Activated T-helper 2 cell treated with anti-CD3 and anti-CD28 coated beads, Interferon-gamma antibody, Interleukin-2, Interleukin-4, amounts not matched to agents 10 μg/mL and 5 μg/mL and 100 μg/mL, durations not matched to agents 14 hours and 24 hours and 36 hours (primary cell): ENCODE measurements at places on chromosomes 6 and 20.

- H3K27ac ChIP-seq = peak overlapping the region; percentile 87
- H3K4me1 ChIP-seq = peaks cover 21% of the 10 kb centered on the region
- peaks cover 39% of the 10 kb centered on the region for H3K36me3 ChIP-seq
- H3K4me3 ChIP-seq = peak overlapping the region; percentile 89
- no peak for DNase-seq
Observed at GRCh38 chr20:62804021-62804626, 511 bp upstream of the OGFR start.

GRCh38 chr6:154071711-154072110 is 32.7 kb downstream of the OPRM1 start:
- H3K27me3 ChIP-seq = no peaks in the 10 kb centered on the region
- no peak overlapping the region for H3K27ac ChIP-seq
- no peak overlapping the region for H3K4me3 ChIP-seq
- no peaks in the 10 kb centered on the region for H3K4me1 ChIP-seq
- H3K36me3 ChIP-seq = no peaks in the 10 kb centered on the region
- no peak for DNase-seq

DNA sequence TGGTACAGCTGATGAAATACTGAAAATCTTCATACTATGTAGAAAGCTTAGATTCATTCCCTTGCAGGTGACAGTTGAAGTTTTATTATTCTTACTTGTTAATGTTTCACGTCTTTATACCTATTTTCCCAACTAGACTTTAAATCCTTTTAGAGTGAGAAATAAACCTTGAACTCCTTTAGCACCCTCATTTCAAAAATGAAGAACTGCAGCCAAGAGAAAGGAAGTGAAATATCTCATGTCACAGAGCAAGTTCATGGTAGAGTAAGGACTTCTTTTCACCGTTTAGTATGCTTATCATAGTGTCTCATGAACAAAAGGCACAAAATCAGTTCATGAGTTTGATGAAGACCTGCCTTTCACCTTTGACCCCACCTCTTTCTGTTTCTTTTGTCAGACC is 38.5 kb downstream of the ORC3 start:
- H3K27ac ChIP-seq = no peak overlapping the region
- peaks cover 4% of the 10 kb centered on the region for H3K4me1 ChIP-seq
- peaks cover 51% of the 10 kb centered on the region for H3K36me3 ChIP-seq
- H3K27me3 ChIP-seq = no peaks in the 10 kb centered on the region

DNA sequence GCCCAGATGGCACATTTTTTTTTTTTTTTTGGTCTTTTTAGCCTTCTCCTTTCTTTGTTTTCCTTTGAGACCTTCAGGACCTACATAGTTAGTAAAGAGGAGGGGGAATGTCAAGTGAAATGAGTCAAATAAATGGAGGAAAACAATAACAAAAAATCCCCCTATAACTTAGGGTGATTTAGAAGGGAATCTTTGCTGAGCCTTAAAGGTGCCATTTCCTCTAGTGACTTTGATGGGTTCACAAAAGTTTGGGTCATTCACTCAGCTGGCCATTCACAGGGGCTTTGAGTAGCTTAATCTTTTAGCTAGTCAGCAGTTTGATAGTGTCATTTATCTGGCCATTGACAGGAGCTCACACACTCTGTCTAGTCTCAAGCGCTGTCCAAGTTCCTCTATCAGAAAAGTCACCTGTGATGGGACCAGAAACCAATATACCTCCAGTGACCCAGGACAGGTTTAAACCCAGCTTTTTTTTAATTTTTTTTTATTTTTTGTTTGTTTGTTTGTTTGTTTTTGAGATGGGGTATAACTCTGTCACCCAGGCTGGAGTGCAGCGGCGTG is 275.1 kb upstream of the PRDM1 start:
- H3K36me3 ChIP-seq = peaks cover 16% of the 10 kb centered on the region
- DNase-seq = no peak
- no peak overlapping the region for H3K27ac ChIP-seq
- peaks cover 71% of the 10 kb centered on the region for H3K4me1 ChIP-seq
- H3K27me3 ChIP-seq = no peaks in the 10 kb centered on the region
- H3K4me3 ChIP-seq = no peak overlapping the region

- H3K4me1 ChIP-seq = no peaks in the 10 kb centered on the region
- no peak for DNase-seq
- no peaks in the 10 kb centered on the region for H3K36me3 ChIP-seq
- no peak overlapping the region for H3K4me3 ChIP-seq
- no peak overlapping the region for H3K27ac ChIP-seq
Observed at GRCh38 chr6:11964729-11965335, 47.3 kb upstream of the HIVEP1 start.

DNA sequence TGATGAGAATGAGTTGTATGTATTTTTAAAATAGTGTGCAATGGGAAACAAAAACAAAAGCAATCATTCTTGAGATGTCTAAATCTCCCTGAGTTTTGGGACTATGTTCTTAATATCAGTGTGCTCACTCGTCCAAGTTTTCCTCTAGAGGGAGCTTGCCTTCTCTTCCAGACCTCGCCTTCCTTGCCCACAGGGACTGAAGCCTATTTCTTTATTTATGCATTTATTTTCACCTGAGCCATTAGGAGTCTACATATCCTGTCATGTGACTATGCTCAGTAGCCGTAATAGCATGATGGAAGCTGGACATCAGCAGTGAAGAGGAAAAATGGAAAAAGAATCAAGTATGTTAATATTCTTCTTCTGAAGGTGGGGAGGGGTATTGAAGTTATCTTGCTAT is 131.2 kb downstream of the SH3BGRL2 start:
- no peak overlapping the region for H3K4me3 ChIP-seq
- H3K4me1 ChIP-seq = no peaks in the 10 kb centered on the region
- no peak overlapping the region for H3K27ac ChIP-seq
- no peaks in the 10 kb centered on the region for H3K36me3 ChIP-seq
- peaks cover 10% of the 10 kb centered on the region for H3K27me3 ChIP-seq

- no peaks in the 10 kb centered on the region for H3K36me3 ChIP-seq
- DNase-seq = no peak
- no peaks in the 10 kb centered on the region for H3K4me1 ChIP-seq
Observed at GRCh38 chr6:111211411-111212030, 124.2 kb downstream of the SLC16A10 start.

- peaks cover 8% of the 10 kb centered on the region for H3K27me3 ChIP-seq
- no peak overlapping the region for H3K4me3 ChIP-seq
- H3K36me3 ChIP-seq = no peaks in the 10 kb centered on the region
- H3K27ac ChIP-seq = no peak overlapping the region
Observed at GRCh38 chr6:87772597-87773530, 70.8 kb upstream of the AKIRIN2 start.

- H3K36me3 ChIP-seq = no peaks in the 10 kb centered on the region
- no peak overlapping the region for H3K4me3 ChIP-seq
- DNase-seq = no peak
- H3K4me1 ChIP-seq = peaks cover 3% of the 10 kb centered on the region
- H3K27me3 ChIP-seq = no peaks in the 10 kb centered on the region
Observed at GRCh38 chr6:39426073-39426456, 103.6 kb upstream of the KCNK16 start.

GRCh38 chr20:528923-529604 is 14.5 kb downstream of the CSNK2A1 start:
- H3K27me3 ChIP-seq = no peaks in the 10 kb centered on the region
- DNase-seq = no peak
- H3K4me3 ChIP-seq = no peak overlapping the region
- peaks cover 11% of the 10 kb centered on the region for H3K4me1 ChIP-seq

GRCh38 chr6:12097791-12098190 is 85.7 kb downstream of the HIVEP1 start:
- no peak for DNase-seq
- H3K4me3 ChIP-seq = no peak overlapping the region
- no peaks in the 10 kb centered on the region for H3K27me3 ChIP-seq
- H3K36me3 ChIP-seq = peaks cover 35% of the 10 kb centered on the region

- H3K36me3 ChIP-seq = no peaks in the 10 kb centered on the region
- no peaks in the 10 kb centered on the region for H3K27me3 ChIP-seq
- peaks cover 4% of the 10 kb centered on the region for H3K4me1 ChIP-seq
- no peak overlapping the region for H3K27ac ChIP-seq
- no peak for DNase-seq
Observed at GRCh38 chr6:73180763-73181619, 44.3 kb downstream of the KHDC1L start.

GRCh38 chr6:168014428-168014827 is 17.0 kb downstream of the KIF25 start:
- no peak overlapping the region for H3K27ac ChIP-seq
- no peaks in the 10 kb centered on the region for H3K27me3 ChIP-seq
- no peaks in the 10 kb centered on the region for H3K4me1 ChIP-seq
- no peak overlapping the region for H3K4me3 ChIP-seq
- DNase-seq = no peak

DNA sequence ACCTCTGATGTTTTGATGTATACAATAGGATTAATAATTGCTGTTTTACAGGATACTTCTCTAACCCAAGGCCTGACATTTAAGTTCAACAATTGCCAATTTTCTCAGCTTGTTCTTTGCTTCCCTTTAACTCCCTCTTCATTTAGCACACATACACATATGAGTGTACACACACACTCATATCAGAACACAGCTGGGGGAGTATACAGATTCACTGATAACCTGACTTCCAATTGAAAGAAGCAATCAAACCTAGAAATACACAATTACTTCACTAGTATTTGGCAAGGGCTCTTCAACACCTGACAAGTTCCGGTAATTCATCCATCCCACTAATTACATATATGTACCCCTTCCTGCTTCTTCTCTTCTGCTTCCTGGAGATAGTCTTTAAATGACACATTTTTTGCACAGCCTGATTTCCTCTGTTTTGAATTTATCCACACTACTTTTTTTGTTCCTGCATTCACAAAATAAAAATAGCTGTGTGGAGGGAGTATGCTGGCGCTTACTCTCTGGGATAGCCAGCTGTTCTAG is 11.2 kb downstream of the UST start:
- H3K4me3 ChIP-seq = no peak overlapping the region
- no peaks in the 10 kb centered on the region for H3K36me3 ChIP-seq
- DNase-seq = no peak
- peaks cover 49% of the 10 kb centered on the region for H3K4me1 ChIP-seq

DNA sequence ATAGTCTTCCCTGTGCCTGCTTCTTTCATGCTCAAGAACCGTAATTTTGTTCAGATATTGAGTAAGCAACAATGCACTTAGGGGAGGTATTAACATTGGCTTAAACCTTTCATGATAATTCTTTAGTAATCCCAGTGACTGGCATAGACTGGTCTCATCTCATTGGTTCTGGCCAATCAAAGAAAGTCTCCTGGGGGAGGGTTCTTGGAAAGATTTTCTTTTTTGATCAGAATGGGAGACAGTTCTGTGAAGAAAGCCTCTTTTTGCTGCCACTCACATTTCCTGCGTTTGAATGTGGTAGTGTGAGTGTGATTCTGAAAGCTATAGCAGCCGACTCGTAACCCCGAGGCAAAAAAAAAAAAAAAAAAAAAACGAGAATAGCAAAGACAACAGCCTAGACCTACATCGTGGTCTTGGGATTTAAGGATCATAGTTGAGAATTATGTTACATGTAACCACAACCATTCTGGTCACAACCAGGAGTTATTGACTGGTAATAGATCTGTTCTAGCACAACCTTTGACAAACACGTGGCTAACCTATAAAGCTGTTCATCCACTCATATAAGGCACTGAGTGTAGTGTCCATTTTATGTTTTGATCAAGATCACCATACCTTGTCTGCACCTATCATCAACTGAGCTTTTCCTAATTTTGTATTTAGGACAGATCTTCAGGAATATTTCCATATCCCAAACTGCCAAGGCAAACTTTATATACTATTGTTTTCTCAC is 15.1 kb upstream of the TMEM217 start:
- H3K27me3 ChIP-seq = no peaks in the 10 kb centered on the region
- peak overlapping the region; percentile 49 for H3K4me3 ChIP-seq
- DNase-seq = no peak
- H3K27ac ChIP-seq = peak overlapping the region; percentile 66

GRCh38 chr6:132246632-132247270 is 154.5 kb downstream of the MOXD1 start:
- no peaks in the 10 kb centered on the region for H3K4me1 ChIP-seq
- H3K27ac ChIP-seq = no peak overlapping the region
- peaks cover under 1% of the 10 kb centered on the region for H3K27me3 ChIP-seq
- H3K4me3 ChIP-seq = no peak overlapping the region
- no peak for DNase-seq

DNA sequence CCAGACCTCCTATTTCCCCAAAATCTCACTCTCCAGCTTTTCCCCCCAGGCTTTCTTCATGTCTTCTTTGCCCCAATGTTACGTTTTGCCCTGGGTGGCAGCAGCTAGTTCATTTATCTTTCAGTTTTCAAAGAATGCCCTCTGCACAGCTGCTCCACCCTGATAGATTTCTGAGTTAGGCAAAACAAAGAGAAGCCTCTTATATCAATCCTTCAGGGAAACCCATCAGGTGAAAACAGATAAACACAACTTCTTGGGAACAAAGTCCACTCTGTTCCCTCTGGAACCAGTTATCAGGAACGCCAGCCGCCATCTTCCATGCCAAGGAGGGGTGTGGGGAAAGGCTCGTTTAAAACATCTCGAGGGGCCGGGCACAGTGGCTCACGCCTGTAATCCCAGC is 34.0 kb downstream of the ZBTB9 start:
- peaks cover 6% of the 10 kb centered on the region for H3K27me3 ChIP-seq
- no peak overlapping the region for H3K4me3 ChIP-seq
- H3K36me3 ChIP-seq = no peaks in the 10 kb centered on the region

- no peaks in the 10 kb centered on the region for H3K27me3 ChIP-seq
- H3K4me1 ChIP-seq = peaks cover 1% of the 10 kb centered on the region
- no peak overlapping the region for H3K4me3 ChIP-seq
Observed at GRCh38 chr6:73477407-73477806, 15.9 kb downstream of the MTO1 start.

GRCh38 chr20:49660912-49661311 is 52.8 kb downstream of the B4GALT5 start:
- DNase-seq = no peak
- peaks cover 50% of the 10 kb centered on the region for H3K4me1 ChIP-seq
- H3K4me3 ChIP-seq = no peak overlapping the region
- H3K27me3 ChIP-seq = no peaks in the 10 kb centered on the region
- H3K36me3 ChIP-seq = peaks cover 18% of the 10 kb centered on the region

DNA sequence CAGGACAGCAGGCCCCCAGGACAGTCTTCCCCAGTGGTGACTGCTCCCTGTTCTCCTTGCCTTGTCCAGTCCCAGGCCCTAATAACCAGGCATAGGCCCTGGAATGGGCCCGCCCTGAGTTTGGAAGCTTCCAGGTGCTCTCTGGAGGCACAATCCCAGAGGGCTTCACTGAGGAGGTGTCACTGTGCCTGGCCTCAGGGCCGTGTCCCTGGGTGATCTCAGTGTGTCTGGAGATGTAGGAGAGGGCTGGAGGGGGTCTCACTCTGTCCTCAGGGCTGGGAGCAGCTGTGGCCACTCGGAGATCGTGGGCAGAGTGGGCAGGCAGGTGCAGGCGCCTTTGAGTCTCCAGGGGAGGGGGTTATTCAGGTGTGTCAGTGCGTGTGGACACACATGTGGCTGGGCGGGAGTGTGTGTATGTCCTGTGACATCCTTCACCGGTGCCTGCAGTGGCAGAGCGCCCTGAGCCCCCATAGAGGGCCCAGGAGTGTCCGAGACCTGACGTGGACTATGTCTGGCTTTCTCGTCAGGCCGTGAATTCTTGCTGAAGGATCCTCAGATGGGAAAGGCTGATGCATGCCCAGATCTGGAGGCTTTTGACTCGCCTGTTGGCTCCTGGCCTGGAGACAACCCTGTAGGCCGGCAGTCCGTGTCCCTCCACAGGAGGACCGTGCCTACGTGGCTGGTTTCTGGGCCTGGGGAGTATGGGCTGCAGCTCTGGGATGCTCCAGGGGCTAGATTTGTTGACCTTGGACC is 5.5 kb upstream of the NPBWR2 start:
- no peak overlapping the region for H3K27ac ChIP-seq
- no peaks in the 10 kb centered on the region for H3K36me3 ChIP-seq
- no peaks in the 10 kb centered on the region for H3K27me3 ChIP-seq
- DNase-seq = peak; percentile 7

- no peaks in the 10 kb centered on the region for H3K36me3 ChIP-seq
- H3K27me3 ChIP-seq = peaks cover 6% of the 10 kb centered on the region
- H3K4me1 ChIP-seq = peaks cover 15% of the 10 kb centered on the region
- no peak overlapping the region for H3K27ac ChIP-seq
Observed at GRCh38 chr20:46544576-46544975, 5.9 kb downstream of the OCSTAMP start.
